Midbrain (tissue), 1 donor: ENCODE measurements at places on chromosomes 3 and 15.
A peak's percentile ranks its signal among the peaks of the same experiment; 100 is the strongest.

DNA sequence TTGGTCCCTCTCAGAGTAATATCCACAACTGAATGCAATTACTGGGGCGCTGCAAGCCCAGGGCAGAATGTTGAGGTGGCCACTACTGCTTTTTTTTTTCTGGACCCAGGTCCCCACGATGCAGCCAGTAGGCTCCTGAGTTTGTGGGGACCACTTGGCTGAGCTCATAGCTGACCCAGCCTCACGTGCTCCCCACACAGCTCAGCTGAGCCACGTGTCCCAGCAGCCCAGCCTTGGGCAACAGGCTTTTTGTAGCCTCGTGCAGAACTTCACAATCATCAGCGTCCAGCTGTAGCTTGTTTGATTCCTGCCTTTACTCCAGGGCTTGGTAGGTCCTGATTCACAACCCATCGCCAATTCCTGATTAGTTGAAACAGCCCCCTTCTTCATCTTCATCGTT, 117.3 kb downstream of the ETFA start:
- no peak for DNase-seq

DNA sequence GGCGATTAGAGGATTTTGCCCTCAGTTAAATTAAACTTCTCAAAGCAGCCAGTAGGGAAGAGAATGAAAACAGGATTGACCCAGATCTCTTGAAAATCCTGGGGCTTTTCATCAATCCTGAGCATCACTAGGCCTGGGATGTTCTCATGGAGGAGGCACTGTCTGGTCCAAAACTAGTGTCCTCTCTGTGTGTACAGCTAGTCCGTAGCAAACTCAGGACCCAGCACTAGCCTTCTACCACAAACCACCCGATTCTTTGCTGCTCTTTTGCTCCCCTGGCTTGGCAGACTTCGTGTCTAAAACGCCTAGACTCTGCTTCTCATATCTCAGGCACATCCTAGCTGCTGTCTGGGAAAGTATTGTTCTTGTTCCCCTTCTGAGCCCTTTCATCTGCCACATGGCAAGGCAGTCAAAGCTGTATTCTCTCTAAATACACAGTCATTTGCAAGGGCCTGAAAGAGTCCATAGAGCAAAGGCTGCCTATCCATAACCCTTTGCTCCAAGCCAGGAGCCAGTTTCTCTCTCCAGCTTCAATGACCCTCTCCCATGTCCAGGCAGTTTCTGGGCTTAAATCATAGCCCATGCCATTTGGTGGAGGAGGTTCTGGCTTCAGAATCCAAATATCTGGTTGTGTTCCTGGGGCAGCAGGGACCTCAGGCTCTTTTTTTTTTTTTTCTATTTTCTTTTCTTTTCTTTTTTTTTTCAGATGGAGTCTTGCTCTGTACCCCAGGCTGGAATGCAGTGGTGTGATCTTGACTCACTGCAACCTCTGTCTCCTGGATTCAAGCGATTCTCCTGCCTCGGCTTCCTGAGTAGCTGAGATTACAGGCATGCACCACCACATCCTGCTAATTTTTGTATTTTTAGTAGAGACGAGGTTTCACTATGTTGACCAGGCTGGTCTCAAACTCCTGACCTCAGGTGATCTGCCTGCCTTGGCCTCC, 52.4 kb downstream of the CDC25A start:
- peak; percentile 18 for DNase-seq

- DNase-seq: no peak
Measured at GRCh38 chr3:195004512-195005250, 266.3 kb downstream of the XXYLT1 start.

GRCh38 chr3:48561045-48561736, 2.4 kb downstream of the UCN2 start:
- peak; percentile 13 for DNase-seq

DNA sequence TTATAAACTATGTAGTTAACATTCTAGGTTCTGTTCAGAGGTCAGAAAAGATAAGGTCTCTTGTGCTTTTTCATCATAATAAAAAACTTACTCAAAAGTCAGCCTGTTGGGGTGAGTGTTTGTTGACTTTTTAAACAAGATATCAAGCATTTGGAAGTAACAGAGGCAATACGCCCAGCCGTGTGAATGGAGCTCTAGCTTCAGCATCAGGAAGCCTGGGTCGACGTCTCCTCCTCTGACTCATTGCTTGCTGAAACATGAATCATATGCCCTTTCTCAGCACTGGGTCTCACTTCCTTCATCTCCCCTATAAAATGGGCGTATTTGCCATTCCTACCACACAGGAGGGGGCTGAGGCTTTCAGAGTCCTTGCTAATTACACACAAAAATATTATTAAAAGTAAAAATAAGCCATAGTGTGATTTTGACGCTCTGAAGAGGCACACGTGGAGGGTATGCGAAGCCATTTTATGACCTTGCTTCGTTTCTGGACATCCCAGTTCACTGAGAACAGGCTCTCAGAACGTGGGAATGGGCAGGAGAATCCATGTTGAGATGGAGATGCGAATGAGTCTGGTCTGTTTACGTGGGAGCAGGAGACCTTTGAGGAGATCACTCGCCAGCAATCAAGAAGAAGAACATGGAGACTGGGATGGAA, 220.8 kb upstream of the TPRG1 start:
- DNase-seq: no peak

- DNase-seq: no peak
Measured at GRCh38 chr3:175896655-175897054, 1037.5 kb downstream of the NAALADL2 start.

- no peak for DNase-seq
Measured at GRCh38 chr3:151579571-151580270, 118.9 kb upstream of the IGSF10 start.

GRCh38 chr3:11539677-11540076, 104.0 kb downstream of the VGLL4 start:
- no peak for DNase-seq

DNA sequence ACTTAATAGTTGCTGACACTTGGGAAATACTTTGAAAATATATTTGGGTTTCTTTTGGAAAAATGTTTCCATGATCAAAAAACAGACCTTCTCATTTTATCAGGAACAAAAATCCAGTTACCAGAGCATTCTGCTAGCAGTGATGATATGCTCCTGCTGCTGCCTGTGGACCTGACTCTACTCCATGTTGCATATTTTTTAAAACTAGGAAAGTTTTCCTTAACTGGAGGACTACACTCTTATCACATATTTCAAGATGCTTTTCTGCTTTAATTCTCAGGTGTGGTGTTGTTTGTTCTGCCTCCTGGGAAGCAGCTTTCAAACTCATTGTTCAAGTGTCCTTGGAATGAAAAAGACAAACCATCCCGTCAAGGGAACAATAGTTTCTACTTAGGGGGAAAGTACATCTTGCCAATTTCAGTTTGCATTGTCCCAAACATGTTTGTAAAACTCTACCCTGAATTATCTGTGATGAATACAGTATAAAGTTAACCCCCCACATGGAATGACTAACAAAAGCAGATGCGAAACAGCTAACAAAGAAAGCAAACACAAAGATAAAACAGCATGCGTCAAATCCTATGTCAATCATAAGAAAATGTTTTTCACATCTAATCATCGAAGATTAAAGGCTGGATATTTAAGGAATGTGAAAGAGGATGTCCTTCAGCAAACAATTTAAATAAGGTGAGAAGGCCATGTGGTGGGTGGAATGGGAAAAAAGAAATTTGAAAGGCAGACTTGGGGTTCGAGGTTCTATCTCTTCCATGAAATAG, 40.1 kb upstream of the PSMD6 start:
- no peak for DNase-seq

GRCh38 chr3:18847583-18848197, 300.6 kb upstream of the KCNH8 start:
- DNase-seq: no peak

DNA sequence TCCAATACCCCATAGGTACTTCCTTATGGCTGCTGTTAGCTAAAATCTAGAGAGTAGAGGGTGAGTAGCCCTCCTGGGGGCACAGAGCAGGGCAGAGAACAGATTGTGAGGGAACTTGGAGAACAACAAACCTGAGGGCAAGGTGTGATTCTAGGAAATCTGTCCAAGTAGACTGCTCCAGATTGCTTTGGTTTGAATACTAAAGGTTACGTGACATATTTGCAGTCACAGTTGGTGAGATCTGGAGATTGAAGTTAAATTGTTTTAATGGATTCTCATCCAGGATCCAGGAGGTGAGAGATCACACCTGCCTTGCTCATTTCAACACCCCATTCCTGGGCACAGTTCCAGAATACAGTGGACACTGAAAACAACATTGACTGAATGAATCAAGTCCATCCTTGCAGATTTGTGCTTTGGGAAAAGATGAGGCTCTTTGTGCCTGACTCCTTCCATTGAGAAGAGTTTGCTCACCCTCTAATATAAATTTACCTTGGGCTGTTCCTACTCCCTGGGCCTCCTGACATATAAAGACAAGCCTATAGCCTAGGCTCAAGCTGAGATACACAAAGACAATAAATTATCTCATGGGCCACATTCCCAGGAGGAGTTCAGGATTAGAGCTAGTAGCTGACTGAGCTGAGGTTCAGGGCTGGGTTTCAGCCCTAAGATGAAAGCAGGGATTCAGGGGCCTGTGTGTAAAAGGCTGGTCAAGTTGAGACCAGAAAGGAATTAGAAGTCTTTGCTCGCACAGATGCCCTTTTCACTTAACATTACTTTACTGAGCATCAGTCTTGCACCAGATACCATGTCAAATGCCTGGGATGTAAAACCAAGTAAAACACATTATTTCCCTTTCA, 400.9 kb upstream of the MCTP2 start:
- no peak for DNase-seq

DNA sequence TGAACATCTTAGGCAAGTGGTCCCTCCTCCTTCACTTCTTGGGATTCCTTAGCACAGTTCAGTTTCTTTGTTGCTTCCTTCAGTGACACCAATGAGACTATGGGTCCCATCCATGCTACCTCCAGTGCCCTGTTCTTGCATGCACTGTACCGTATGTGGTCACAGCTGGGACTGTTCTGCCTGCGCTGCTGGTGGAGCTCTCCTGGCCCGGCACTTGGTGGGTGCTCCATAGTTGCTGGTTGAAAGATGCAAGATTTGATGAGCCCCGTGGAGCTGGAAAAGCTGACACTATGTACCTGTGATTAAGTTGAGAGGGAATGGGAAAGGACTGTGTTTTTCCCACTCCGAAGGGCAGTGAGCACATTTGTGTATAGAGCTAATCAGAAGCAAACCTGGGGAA, 397.8 kb downstream of the LRTM1 start:
- DNase-seq: no peak

DNA sequence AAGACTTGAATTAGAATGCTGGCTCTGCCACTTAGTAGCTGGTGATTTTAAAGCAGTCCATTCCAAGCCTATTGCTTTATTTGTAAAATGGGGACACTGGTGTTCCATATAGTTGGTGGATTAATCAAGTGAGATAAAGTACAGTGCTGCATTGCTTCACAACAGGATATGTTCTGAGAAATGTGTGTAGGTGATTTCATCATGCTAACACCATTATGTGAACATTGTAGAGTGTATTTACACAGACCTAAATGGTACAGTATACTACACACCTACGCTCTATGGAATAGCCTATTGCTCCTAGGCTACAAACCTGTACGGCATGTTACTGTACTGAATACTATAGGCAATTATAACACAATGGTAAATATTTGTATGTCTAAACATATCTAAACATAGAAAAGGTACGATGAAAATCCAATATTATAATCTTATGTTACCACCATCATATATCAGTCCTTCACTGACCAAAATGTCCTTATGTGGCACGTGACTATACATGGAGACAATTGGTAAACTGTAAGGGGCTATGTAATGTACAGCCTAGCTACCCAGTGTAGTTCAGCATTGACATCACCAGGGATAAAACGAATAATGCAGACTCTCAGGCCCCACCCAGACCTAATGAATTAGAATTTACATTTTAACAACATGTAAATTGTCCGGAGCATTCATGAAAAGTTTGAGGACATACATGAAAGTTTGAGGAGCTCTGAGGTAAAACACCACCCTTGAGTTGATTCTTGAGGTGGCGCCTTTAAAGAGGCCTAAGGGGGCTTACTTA, 121.4 kb upstream of the BFSP2 start:
- DNase-seq: no peak

DNA sequence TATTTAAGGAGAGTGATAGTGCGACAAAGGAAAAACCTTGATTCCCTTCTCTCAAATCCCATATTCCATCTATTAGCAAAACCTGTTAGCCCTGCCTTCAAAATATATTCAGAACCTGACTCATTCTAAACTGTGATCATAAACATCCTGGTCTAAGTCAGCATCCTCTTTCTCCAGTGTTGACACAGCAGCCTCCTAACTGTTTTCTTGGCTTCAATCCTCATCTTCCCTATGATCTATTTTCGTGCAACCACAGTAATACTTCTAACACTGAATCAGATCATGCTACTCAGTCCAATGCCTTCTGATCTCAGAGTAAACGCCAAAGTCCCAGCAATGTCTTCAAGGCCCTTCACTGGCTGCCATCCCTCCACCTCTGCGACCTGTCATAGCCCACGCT, 785.1 kb downstream of the EDEM1 start:
- no peak for DNase-seq

DNA sequence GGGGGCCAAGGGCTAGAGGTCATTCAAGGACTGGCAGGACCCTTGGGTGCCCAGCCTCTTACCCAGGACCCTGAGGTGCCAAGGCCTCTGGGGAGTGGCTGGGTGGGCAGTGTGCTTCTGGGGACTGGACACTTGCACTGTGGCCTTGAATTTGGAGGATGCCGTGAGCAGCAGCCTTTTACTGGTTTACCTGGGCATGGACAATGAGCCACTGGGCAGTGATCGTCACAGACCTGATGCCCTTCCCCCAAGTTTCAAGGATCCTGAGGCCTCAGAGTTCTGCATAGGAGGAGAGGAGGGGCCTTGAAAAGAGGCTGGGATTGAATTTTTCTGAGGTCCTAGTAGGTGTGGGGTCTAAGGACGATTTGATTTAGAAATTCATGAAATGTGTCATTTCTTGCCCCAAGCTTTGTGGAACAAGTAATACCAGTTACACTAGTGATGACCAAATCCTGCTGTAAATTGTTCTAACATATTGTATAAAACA, 146.1 kb upstream of the TPM1 start:
- no peak for DNase-seq

- no peak for DNase-seq
Measured at GRCh38 chr3:55146216-55146615, 218.4 kb upstream of the LRTM1 start.

GRCh38 chr3:100100425-100100824, 13.9 kb downstream of the FILIP1L start:
- DNase-seq: no peak

GRCh38 chr15:25066708-25067107, 111.9 kb downstream of the SNRPN start:
- no peak for DNase-seq

GRCh38 chr3:80806673-80807072, 954.8 kb downstream of the GBE1 start:
- no peak for DNase-seq

GRCh38 chr3:190865419-190865818, 2.9 kb upstream of the GMNC start:
- DNase-seq: no peak

DNA sequence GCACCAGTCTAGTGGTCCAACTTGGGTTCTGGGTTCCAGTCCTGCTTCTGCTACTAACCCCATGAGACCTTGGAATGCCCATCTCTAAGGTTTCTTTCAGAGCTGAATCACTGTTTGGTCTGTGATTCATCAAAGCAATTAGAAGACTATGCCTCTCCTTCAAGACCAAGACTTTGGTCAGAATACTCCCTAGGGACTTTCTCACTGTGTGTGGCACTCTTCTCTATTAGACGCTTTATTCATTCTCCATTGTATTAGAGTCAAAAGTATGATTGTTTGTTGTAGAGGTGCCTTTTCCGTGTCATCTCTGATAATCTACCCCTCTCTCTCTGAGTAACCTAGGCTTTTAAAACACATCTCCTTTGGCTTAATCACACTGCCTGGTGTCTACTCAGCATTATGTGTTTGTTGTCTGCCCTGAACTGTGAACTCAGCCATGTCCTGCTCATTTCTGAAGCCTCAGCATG, 90.5 kb downstream of the LPP start:
- DNase-seq: no peak

- peak; percentile 74 for DNase-seq
Measured at GRCh38 chr3:33658621-33658990, 59.4 kb downstream of the CLASP2 start.
